ENCODE measurements at places on chromosomes 11 and 22.

- DNase-seq: no peak
Observed at GRCh38 chr11:36899800-36900199, 301.8 kb upstream of the RAG2 start.

DNA sequence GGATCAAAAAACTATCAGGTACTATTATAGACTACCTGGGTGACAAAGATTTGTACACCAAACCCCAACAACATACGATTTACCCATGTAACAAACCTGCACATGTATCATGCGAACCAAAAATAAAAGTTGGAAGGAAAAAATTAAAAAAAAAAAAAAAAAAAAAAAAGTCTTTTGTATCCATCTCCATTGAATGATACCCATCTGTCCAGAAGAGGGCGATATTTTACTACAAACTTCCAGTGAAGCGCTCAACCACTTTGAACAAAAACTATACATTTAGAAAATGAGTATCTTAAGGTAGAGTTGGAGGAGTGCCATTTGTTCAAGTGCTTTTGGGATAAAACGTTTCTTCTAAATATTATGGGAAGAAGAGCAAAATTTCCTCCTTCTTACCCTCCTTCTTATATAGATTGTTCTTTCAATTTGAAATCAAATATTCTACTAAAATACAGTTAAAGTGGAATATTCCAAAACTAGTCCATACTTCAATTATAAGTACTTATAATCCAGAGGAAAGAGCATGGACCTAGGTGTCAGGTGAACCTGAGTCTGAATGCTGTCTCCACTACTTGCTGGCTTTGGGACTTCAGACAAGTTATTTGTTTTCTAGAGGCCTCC, 23.3 kb downstream of the ARL14EP start:
- peak; percentile 27 for DNase-seq

DNA sequence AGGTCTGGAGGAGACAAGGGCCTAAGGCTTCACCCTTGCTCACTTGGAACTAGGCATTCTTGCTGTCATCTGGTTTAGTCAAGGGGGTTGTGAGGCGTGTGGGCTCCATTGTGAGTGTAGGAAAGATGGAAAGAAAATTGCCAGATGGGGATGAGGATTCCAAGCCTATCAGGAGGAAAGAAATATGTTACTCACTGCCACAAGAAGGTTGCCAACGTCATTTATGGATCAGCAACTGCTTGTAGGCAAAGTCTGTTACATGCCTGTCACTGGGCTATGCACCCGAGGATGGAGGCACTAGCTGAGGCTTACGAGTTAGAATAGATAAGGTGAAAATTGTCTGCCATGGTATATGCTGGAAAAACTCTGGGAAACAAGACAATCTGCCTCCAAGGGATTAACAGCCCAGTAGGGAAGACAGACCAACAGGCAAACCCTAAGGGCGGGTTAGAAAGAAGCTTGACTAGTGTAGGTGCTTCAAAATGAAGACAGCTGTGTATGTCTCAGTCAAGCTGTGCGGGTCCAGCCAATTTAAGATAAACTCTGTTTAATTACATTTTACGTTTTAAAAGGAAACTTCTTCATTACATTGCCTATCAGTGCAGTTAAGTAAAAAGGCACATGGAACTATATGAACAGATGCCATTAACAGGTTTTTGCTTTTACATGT, 47.4 kb downstream of the SNX19 start:
- no peak for DNase-seq

DNA sequence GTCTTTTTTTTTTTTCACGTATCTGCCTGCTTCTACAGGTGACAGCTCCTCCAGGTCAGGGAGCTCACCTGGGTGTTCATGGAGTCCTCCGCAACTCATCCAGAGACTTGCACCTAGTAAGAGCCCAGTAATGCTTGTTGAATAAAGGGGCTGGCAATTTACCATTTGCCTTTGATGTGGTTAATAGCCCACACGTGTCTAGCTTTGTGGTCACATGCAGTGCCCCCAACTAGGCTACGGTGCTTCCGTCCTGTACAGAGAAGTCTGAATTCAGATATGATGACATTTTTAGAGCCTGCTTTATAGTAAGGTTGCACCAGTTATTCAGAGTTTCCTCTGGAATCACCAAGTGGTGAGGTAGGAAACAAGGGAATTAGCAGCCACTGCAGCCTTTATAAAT, 199.4 kb upstream of the MTMR2 start:
- no peak for DNase-seq

GRCh38 chr22:24189249-24190158, 8.2 kb downstream of the SUSD2 start:
- peak; percentile 90 for DNase-seq

GRCh38 chr11:10298342-10298741, 4.3 kb upstream of the SBF2 start:
- peak; percentile 79 for DNase-seq

DNA sequence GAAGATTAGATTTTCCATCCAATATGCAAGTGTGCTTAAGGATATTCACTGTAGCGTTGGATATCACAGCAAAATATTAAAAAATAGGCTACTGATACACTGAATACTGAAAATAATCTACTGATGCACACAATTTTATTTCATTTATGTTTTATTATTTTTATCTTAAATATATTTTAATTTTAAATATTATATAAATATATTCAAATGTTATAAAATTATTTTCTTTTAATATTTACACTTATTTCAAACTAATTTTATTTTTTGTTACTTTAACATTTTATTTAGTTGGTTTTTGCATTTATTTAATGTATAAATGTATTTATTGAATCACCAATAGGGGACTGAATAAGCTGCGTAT, 12.3 kb downstream of the MMP3 start:
- DNase-seq: no peak

GRCh38 chr11:40095446-40095845, 1364.0 kb downstream of the LRRC4C start:
- no peak for DNase-seq

- DNase-seq: no peak
Observed at GRCh38 chr11:65864706-65865471, 4.7 kb downstream of the MUS81 start.

- DNase-seq: no peak
Observed at GRCh38 chr11:75223954-75224643, 16.5 kb upstream of the TPBGL start.

DNA sequence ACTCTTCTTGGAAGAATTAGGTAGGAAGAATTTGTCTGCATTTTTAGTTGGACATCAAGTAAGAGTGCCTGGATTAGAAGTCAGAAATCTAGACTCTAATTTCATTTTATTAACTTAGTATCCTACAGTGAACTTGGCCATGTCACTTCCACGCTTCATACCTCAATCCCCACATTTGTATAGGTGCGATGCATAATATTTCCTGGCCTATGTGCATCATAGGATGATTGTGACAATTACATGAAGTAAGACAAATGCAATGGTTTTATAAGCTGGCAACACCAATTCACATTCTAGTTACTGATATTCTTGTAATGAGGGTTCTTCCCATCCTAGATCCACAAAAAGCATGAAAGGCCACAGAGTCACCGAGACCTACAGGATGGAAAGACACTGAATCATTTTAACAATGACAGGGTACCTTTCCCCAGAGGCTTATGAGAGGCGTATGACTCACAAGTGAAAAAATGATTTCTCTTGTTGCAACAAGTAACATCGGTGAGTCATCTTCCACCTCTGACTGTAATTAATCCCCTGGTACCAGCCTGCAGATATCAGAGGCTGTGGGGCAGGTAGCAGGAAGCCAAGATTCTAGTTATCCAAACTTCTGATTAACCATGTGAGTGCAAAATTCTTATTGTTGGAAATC, 56.0 kb upstream of the OR5AK2 start:
- no peak for DNase-seq

DNA sequence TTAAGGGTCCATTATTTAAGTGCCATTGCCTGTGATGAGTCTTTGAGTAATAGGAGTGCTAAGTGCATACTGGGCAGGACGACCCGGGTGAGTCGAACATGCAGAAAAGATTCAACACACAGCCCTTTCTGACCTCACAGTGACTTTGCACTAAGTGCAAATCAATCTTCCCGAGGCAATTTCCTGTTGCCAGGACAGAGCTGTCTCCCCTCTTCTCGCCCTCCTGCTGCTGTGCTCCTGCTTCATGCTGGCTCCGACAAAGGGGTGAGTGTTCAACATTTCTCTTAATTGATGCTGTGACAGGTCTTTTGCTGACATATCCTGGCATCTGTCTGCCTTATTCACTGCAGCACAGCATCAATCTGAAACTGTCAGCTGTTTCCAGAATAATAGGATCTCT, 42.0 kb downstream of the MCHR1 start:
- no peak for DNase-seq

DNA sequence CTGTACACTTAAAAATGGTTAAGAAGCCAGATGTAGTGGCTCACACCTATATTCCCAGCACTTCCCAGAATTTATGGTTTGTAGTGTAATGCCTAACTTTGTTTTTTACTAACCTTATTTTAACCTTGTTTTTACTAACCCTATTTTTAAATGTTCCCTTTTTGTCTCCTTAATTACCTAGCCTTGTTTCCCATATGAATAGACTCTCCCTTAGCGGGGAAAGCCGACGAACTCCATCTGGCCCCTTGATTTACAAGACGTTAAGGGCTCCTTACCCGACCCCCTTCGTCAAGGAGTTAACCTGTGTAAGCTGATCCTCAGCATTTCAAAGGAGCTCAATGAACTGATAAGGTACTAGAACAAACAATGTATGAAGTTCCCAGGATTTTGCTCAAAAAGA, 17.1 kb downstream of the APOBEC3H start:
- no peak for DNase-seq

- DNase-seq: no peak
Observed at GRCh38 chr11:12434325-12434654, 56.9 kb downstream of the PARVA start.

DNA sequence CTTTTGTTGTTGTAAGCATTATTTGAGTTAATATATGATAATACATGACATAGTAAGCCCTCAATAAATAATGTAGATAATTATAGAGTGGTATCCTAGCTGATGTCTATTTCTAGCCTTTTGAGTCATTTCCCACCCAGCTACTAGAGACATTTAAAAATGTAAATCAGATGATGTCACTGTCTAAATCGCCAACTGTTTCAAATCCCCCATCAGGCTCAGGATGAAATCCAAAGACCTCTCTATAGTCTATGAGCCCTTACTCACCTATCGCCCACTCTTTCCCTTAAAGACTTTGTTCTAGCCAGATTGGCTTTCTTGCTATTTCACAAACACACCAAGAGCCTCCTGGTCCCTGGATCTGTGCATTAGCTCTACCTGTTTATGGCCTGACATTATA, 135.4 kb upstream of the PLET1 start:
- DNase-seq: no peak

DNA sequence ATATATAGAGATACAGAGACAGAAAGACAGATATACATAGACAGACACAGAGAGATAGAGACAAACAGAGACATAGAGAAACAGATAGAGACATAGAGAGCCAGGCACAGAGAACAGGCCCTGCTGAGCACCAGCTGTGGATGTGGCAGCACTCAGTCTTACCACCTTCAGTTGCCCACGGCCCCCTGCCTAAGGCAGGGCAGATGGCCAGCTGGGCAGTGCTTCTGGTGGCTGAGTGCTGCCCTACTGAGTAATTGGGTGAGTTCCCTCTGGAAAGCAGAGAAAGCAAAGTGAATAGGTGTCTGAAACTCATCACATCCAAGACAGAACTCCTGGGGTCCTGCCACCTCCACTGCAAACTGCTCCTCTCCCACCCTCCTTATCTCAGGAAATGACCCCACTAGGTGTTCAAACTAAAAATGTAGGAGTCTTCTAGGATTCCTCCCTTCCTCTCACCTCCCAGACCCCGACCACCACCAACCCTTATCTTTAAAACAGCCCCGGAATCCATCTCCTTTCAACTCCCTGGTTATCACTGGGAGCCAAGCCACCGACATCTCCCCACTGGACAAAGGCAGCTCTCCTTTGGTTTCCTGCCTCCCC, 27.2 kb downstream of the SYN3 start:
- no peak for DNase-seq

- DNase-seq: no peak
Observed at GRCh38 chr22:39431821-39432251, 25.0 kb upstream of the MGAT3 start.

- no peak for DNase-seq
Observed at GRCh38 chr11:58762284-58763119, 30.8 kb upstream of the GLYAT start.

GRCh38 chr22:48490500-48491411, 1336.9 kb downstream of the BRD1 start:
- DNase-seq: no peak

DNA sequence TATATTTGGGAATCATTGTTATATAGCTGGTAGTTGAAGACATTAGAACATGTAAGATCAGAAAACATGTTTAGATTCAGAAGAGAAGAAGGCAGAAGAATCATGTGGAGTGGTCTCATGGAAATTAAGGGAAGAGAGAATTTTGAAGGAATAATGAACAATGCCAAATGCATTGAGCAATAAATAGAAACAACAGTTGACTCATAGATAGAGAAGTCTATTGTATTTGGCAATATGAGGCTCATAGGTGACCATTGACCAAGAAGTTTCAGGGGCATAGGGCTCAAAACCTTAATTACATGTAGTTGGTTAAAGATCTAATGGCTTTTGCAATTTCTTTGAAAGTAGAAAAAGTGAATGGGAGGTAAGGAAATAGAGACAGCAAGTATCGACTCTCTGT, 123.9 kb downstream of the PAX6 start:
- no peak for DNase-seq

DNA sequence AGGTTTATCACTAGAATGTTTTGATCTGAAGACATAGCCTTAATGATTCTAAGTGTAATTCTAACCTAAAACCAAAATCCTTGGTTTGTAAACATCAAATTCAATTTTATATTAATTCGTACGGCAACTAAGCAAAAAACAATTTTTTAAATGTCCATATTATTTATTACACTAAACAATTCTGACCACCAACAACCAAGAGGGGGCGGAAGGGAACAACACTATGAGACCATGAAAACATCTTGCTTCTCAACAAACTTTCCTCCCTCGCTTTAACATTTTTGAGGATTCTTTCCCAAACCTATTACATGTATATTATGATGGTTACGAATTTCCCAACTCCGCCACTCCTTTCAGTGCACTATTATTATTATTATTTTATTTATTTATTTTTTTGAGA, 6.5 kb upstream of the UCP2 start:
- DNase-seq: no peak

GRCh38 chr11:75766443-75767227, 1.9 kb upstream of the DGAT2 start:
- peak; percentile 64 for DNase-seq

- no peak for DNase-seq
Observed at GRCh38 chr11:44581246-44581645, 15.8 kb downstream of the CD82 start.

GRCh38 chr11:91209306-91209705, 986.5 kb upstream of the CHORDC1 start:
- no peak for DNase-seq

DNA sequence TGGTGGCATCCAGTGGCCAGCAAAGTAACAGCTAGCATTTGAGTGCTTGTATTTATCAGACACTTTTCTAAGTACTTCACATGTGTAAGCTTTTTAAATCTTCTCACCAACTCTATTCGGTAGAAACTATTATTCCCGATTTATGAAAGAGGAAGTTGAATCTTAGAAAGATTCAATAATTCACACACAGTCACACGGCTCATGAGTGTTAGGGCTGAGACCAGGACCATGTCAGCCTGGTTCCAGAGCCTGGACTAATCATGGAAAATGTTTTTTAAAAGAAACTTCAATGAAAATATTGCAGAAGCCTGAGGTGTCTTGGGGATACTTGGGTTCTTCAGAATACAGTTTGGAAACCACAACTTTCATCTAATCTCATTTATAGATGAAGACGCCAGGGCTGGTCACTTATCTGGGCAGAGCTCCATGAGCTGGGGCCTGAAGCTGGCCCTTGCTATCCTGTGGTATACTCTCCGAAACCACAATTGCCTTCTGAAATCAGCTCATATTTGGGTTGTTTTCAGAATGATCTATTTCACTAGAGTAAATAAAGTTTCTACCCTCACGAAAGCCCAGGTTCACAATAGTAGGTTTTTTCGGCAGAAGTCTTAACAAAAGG, 4.3 kb upstream of the CRTAM start:
- no peak for DNase-seq
